ENCODE measurements at places on chromosomes 11 and 22. TPM values are rescaled to one million over a fixed set of nuclear protein-coding genes. Genes with fewer than 3 reads are reported as not detected.

The MAP6 gene
- polyA plus RNA-seq, result 0.60 TPM

The MMP7 gene
- not detected for polyA plus RNA-seq

The CRYBA4 gene
- polyA plus RNA-seq, result not detected

The CCDC188 gene
- polyA plus RNA-seq, result 1.1 TPM

The DNAJB7 gene
- polyA plus RNA-seq, result 0.60 TPM

The GAS2L1 gene
- 23.8 TPM for polyA plus RNA-seq

The ZNF214 gene
- polyA plus RNA-seq, result 0.77 TPM

The FOLR2 gene
- 27.0 TPM for polyA plus RNA-seq

The MUC6 gene
- under 0.01 TPM for polyA plus RNA-seq

The MUC2 gene
- 22.8 TPM for polyA plus RNA-seq

The FAM180B gene
- not detected for polyA plus RNA-seq

The SSH3 gene
- 21.3 TPM for polyA plus RNA-seq

The MMP13 gene
- not detected for polyA plus RNA-seq

The OR51M1 gene
- polyA plus RNA-seq, result not detected

The MMP8 gene
- polyA plus RNA-seq, result 0.23 TPM

The SLC37A2 gene
- 3.5 TPM for polyA plus RNA-seq

The FAM227A gene
- polyA plus RNA-seq, result 0.41 TPM

The WT1 gene
- not detected for polyA plus RNA-seq

The KRTAP5-10 gene
- not detected for polyA plus RNA-seq
